HuH-7 (cell line): ENCODE measurements at places on chromosomes 13 and 19.

DNA sequence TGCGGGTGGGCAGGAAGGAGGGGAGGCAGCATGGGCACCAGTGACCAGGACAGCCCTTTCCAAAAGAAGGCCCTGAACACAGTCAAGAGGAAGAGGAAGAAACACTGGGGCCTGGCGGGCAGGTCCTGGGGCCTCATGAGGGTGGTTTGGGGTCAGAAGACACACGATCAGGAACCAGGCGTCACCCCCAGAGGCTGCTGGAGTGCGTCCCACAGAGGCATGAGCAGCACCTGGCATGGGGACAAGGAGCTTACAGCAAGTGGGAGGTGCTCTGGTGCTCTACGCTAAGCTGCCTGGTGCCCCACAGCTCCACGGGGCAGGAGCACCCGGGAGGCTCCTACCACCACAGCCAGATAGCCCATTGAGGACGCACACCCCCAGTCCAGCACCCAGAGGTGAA is 20.0 kb downstream of the ELL start:
- no peak for DNase-seq

GRCh38 chr19:33125929-33126388 is 6.0 kb upstream of the WDR88 start:
- peak; percentile 92 for DNase-seq

DNA sequence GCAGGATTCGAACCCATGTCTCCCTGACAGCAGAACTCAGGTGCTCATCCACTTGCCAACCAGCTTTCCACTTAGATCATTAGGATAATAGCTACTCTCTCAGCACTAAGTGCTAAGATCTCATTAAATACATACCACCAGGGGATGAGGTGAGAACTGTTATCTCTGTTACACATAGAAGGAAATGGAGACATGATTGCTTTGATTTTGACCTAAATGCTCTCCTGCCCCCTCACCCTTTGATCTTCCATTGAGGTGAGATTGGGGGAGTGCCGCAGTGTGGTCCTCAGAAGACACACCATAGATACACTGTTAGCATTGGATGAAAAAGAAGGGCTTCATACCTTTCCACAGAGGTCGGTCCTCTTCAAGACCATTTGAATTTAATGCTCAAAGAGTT is 38.9 kb upstream of the NPAS1 start:
- DNase-seq = no peak

DNA sequence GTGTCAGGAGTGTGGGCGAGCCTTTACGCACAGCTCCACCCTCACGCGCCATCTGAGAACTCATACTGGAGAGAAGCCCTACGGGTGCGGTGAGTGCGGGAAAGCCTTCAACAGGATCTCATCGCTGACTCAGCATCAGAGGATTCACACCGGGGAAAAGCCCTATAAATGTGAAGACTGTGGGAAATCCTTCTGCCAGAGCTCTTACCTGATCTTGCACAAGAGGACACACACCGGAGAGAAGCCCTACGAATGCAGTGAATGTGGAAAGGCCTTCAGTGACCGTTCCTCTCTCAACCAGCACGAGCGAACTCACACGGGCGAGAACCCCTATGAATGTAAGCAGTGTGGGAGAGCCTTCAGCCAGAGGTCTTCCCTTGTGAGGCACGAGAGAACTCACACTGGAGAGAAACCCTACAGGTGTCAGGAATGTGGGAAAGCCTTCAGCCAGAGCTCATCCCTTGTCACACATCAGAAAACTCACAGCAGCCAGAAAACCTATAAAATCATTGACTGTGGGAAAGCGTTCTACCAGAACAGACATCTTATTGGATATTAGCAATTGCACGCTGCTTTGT is 6.9 kb upstream of the ZNF555 start:
- no peak for DNase-seq

- DNase-seq = no peak
These were observed 1017.3 kb upstream of the PCDH20 start for GRCh38 chr13:62432906-62433305.

- DNase-seq = no peak
These were observed 650.5 kb upstream of the SLC10A2 start for GRCh38 chr13:103716718-103717117.

DNA sequence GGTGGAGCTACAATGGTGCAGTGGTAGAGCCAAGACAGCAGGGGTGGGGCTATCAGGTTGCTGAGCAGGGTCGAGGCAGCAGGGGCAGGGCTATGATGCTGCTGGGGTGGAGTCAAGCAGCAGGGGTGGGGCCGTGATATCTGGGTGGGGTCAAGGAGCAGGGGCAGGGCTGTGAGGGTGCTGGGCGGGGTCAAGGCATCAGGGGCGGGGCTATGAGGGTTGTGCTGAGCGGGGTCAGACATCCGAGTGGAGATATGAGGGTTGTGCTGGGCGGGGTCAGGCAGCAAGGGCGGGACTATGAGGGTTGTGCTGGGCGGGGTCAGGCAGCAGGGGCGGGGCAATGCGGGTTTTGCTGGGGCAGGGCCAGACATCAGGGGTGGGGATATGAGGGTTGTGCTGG is 14.7 kb downstream of the HCN2 start:
- DNase-seq = no peak

- DNase-seq = no peak
These were observed 22.2 kb upstream of the PLPP2 start for GRCh38 chr19:313169-313987.

DNA sequence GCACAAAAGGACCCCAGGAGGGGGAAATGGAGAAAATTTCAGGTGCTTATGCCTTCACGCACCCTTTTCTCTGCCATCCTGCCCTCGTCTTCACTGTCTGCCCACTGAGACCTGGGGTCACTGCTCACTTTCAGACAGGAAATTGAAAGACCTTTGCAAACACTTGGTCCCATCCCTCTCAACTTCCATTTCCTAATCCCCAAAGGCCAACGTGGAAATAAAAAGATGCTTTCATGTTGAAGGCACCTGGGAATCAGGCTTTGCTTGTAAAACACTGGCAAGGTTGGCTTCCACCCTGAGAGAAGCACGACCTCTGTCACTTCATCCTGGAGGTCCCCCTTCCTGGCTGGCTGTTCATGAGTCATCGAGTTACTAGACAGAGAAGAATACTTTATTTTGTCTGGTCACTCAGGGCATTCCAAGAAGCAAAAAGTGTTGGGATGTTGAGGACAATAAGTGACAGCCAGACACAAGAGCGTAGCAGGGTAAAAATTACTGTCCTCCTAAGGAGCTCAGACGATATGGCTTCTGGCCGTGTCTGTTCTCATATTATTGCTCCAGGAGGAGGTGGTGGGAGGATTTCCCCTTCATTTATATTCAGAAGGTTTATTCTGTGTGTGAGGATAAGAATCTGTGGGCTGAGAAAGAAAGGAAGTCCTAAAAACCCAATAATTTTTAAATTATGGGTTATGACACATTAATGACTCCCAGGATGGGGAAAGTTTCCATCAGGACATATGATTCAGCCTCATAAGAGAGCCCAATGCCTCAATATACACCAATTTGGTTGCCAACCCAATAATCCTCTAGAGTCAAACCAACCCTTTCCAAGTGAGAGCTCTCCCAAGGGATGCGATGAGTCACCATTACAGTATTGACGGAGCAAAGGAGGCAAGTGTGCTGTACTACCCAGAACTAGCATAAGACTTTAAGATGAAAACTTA is 409.0 kb downstream of the COG6 start:
- no peak for DNase-seq

- DNase-seq = no peak
These were observed 122.0 kb downstream of the UQCRFS1 start for GRCh38 chr19:29090783-29091526.

- no peak for DNase-seq
These were observed 93.0 kb downstream of the ITGBL1 start for GRCh38 chr13:101545521-101545920.

DNA sequence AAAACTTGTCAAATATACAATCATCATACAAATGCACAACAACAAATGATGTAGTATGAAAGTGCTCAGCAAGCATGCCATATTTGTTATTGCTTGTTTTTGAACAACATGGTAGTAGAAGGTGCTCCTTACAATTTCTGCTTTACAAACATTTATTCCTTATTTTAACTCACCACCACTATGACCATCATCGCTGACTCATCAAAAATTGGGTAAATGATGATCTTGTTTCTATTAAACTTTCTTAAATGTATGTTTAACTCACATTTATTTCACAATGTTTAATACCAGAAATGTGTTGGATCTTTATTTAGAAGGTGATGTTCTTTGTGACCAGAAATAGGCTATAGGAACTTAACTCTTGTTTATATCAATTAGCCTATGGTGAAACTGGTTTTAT is 45.5 kb downstream of the KCNRG start:
- no peak for DNase-seq

GRCh38 chr13:38394777-38395496 is 45.3 kb downstream of the UFM1 start:
- DNase-seq = no peak

GRCh38 chr19:32828139-32828538 is 41.4 kb downstream of the SLC7A9 start:
- DNase-seq = no peak

DNA sequence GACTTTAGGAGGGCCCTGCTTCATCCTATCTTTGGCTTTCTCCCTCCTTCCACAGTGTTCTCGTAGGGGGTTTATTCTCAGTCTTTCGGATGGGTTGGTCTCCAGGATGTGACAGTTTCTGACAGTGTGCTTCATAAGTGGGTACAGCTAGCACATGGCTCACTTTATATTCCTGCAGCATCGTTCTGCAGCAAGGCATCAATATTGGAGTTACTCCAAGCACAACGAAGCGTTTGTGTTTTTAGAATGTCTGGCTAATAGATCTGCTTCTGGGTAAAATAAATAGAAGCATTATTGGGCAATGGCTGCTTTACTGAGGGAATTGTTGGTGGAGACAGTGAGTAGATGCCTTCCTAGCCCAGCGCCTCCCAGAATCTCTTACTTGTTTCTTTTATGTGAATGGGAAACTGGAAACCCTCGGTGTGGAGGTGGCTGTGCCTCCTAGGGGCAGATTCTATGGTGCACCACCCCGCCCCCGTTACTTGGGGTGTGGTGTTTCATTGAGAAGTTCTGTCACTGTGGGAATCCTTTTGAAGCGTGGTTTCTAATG is 2.0 kb downstream of the FARP1 start:
- DNase-seq = no peak

DNA sequence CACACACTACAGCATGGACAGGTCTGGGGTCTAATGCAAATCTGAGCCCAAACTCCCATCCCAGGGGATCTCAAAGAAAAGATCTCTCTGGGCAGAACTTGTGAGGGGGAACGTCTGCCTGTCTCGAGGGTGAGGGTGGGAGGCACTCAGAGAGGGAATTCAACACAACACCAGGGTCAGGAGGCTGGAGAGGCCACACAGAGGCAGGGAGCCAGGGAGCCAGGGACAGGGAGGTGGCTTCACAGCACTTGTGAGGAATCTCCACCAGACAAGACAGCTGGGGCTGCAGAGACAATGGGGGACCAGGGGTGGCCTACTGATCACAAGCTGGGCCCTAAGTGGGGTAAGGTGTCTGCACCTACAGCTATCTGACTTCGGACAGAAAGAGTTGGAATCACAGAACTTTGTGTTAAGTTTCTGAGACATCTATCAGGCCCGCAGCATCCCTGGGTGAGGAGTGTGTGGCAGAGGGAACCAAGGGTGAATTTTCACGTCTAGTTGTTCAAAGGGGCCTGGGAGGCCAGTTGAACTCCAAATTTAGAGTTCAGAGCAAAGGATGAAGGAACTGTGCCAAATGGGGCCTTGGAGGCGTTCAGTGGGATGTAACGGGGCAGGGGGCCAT is 12.7 kb upstream of the AKAP8L start:
- DNase-seq = no peak

GRCh38 chr19:7622933-7623685 is 6.2 kb downstream of the XAB2 start:
- DNase-seq = no peak

DNA sequence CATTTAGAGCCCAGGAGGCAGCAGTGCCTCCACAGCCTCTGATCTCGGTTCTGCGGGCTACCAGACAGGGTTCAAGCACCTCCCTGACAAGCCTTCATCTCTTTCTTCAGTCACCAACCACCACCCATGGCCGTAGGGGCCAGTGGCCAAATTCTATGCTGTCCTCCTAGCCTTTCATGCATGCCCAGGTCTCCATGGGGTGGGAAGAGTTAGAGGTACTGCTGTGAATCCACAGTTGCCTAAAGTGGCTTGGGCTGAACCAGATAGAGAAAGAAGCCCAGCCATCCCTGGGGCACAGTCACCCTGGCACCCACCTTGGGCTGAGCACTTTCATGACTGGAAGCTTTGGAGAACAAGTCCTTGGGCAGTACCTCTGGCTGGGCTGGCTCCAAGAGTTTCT is 97.4 kb downstream of the ZDHHC20 start:
- DNase-seq = no peak

DNA sequence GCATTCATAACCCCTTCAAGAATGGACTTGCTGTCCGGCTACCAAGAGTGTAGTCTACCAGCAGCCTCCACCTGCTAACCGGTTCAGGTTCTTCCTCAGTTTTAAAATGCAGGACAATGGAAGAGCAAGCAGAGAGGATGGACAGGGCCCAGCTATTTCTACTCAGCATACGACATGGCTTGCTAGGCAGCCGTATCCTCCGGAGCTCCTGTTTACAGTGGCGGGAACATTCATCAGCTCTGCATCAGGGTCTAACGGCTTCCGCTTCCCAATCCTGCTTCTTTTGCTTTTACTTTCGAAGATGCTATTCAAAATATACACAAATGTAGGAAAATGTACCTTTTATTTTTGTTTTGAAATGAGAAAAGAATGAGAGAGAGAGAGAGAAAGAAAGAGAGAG is 118.5 kb downstream of the TRPC4 start:
- DNase-seq = no peak

- no peak for DNase-seq
These were observed 147.1 kb upstream of the SOX1 start for GRCh38 chr13:111919849-111920248.

- DNase-seq = no peak
These were observed 7.9 kb downstream of the NAPA start for GRCh38 chr19:47507012-47507411.

GRCh38 chr13:34545461-34545860 is 396.6 kb upstream of the NBEA start:
- DNase-seq = no peak

GRCh38 chr19:4374498-4375163 is 25.7 kb downstream of the SH3GL1 start:
- DNase-seq = no peak

DNA sequence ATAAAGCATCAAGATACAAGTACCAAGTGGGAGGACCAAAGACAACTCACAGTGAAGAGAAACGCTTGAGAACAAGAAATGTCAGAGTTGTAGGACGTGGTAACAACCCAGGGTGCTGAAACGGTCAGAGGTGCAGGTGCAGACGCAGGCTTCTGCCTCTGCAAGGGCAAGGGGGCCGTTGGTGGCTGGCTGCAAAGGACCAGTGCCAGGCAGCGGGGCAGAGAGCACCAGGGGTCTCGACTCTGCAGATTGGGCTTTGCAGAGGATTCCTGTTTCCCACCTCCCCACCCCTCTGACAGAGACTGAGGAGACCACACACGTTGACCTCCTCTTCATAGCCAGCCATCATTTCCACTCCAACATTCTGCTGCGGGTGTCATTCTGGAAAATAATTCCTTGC is 38.3 kb downstream of the RAB20 start:
- no peak for DNase-seq

- DNase-seq = no peak
These were observed 12.4 kb upstream of the TPP2 start for GRCh38 chr13:102584434-102584833.

- DNase-seq = no peak
These were observed 298.8 kb downstream of the SHISA2 start for GRCh38 chr13:25752957-25753551.

GRCh38 chr13:30440910-30441703 is 18.8 kb downstream of the UBE2L5 start:
- no peak for DNase-seq
